ENCODE measurements at places on chromosomes 5 and 9.

DNA sequence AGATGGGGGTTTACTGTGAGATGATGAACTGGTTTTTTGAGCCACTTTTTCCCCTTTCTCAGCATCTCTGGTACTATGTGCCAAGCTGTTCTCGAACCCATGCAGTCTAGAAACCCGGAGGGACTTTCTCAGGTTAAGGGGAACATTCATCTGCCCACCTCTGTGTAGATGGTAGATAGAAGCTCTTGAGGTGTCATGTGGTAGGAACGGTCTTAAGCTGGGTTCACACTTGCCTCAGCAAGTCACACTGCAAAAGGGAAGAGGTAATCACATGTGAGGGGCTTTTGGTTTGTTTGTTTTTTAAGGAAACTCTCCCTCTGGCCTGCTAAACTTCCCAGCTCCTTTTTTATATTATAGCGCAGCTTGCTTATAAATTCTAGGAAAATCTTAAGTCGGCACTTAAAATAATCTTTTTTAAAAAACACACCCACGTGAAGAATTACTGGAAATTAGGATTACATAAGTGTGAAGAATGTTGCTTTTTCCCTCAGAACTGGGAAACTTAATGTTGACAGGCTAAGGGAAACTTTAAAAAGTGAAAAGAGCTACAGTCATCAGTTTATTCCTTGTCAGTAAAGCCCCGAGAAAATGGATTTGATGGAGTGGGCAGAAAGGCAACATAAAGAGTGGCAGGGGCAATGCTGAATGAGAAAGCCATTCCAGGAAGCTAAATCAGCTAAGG, 430.3 kb downstream of the ARHGEF28 start:
- no peak for DNase-seq

DNA sequence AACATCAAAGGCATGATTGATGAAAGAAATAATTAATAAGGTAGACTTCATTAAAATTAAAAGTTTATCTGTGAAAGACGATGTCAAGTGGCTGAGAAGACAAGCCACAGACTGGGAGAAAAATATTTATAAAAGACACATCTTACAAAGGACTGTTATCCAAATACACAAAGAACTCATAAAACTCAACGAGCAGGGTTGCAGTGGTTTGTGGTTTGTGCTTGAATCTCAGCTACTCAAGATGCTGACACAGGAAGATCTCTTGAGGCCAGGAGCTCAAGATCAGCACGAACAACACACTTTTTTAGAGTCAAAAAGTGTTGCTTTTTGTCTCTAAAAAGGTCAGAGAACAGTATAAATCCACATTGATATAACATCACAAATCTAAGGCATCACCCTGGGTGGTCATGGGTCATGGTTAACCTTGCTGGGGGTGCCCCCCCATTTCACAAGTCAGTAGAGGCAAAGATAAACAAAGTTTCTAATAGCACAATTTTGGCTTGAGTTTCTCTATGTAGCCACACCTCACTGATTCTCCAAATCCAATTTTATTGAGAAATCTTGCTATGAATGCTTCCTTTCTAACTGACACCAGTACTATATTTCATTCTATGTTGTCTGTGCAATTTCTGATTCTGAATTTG, 342.9 kb upstream of the RPS23 start:
- DNase-seq, result no peak

- no peak for DNase-seq
These were observed 101.8 kb downstream of the ESM1 start for GRCh38 chr5:54883374-54884194.

DNA sequence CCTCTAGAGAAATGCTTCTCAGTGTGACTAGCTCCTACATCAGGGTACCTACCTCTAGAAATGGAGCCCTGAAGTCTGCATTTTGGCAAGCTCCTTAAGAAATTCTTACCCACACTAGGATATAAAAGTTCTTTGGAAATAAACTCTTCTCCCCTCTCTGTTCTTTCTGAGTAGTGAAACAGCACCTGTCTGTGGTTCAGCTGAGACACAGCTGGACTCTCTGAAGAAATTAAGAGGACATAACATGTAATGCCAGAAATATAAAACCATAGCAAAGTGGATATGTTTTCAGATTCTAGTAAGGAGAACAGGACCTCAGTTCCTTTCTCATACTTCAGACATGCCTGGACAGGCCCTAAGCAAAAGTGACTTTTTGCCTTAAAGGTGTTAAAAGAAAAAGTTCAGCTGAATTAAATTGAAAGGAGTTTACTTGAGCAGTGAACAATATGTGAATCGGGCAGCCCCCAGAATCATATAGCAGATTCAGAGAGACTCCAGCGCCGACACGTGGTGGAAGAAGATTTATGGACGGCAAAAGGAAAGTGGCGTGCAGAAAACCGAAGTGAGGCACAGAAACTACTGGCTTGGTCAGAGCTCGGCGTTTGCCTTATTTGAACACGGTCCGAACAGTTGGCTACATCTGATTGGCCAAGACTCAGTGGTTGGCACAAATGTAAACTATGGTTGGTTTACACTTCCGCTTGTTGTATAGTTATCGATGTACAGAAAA, 64.5 kb downstream of the PRKACG start:
- peak; percentile 39 for DNase-seq

DNA sequence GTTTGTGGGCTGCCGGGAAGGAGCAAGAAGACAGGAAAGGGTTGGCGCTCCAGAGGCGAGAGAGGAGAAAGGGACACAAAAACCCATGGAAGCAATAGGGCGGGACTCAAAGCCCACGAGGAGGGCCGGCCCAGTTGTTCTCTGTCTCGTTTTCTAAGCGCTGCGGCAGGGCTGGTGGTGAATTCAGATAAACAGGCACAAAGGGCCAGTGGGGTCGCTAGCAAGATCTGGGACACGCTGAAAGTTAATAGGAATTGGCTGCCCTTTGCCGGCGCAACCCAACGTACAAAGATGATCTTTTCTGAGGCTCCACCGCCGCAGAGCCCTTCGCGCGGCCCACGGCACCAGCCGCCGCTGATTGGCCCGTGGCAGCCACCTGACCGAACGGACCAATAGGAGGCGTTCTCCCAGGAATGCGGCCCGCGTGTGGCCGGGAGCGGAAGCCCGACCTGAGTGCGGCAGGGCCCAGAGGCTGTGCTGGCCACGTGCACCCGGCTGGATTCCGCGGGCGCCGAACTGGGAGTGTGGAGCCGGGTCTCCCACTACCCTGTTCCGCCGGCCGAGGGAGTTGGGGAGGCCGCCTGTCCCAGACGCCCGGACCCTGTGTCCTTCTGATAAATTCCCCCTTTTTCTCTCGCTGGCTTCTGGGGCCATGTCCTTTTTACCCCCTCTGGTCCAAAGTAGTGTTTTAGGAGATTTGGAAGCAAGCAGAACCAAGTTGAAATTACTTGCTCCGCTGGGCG, 16.8 kb upstream of the NSD1 start:
- DNase-seq, result peak; percentile 92

- no peak for DNase-seq
These were observed 54.0 kb upstream of the MAP3K1 start for GRCh38 chr5:56761151-56761885.
